Kidney tubule cell (primary cell): ENCODE measurements at places on chromosomes 2 and 18.

- peak; percentile 72 for DNase-seq
Observed at GRCh38 chr2:101341901-101342624, 33.6 kb upstream of the RNF149 start.

- peak; percentile 71 for DNase-seq
Observed at GRCh38 chr2:65430603-65431420, 1.6 kb downstream of the SPRED2 start.

DNA sequence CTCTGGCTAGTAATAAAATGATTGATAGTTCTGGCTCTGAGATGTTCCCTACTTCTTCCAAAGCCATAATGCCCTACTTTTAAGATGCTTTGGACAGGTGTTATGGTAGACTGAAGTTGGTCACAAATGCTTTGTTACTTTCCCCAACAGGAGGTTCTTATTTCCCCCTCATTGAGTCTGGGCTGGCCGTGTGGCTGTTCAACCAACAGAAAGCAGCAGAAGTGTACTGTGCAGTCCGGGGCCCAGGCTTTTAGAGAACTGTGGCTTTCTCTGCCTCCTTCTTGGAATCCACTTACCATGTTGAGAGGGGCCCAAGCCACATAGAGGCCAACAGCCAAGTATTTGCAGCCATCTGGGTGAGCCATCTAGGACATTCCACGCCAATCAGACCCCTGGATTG lies 94.2 kb downstream of the KCTD1 start:
- no peak for DNase-seq

DNA sequence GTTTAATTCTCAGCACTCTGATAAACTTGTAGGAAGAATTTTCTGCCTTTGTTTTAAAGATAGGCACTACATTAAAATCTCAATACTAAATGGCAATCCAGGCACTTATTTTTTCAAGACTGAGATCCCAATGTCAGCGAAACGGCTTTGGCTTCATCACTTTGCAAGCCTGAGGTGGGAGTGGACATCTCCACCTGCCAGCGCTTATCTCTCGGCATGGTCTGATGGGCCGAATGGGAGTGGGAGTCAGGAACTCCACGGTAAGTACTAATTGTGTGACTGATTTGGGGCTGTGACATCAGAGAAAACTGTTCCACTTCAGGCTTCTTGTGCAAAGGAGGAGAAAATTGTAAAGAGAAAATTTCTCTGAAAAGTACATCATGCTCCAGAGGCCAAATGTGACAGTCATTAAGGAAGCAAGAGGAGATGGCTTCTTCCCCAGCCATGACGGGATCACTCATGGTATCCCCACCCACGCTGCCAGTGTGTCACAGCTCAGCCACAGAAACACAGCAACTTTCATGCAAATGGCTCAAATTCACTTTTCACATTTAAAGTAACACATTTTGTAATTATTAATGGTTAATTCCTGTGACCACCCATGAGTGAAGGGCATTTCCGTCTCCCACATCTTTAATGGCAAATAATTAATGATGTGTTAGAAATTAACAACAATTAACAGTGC lies 385.5 kb upstream of the HNRNPA3 start:
- DNase-seq = peak; percentile 37

- DNase-seq = no peak
Observed at GRCh38 chr18:62741584-62741983, 26.2 kb downstream of the PHLPP1 start.

GRCh38 chr2:168056242-168056787 lies 191.1 kb downstream of the STK39 start:
- peak; percentile 30 for DNase-seq
